ENCODE measurements at places on chromosomes 3 and 15.

GRCh38 chr15:81092559-81092902 lies 41.5 kb upstream of the CFAP161 start:
- no peak for DNase-seq

- no peak for DNase-seq
Measured at GRCh38 chr15:94327356-94327936, 96.1 kb downstream of the MCTP2 start.

GRCh38 chr3:32371461-32372212 lies 20.0 kb upstream of the CMTM7 start:
- DNase-seq, result no peak

GRCh38 chr3:15875016-15875689 lies 77.4 kb upstream of the ANKRD28 start:
- no peak for DNase-seq

DNA sequence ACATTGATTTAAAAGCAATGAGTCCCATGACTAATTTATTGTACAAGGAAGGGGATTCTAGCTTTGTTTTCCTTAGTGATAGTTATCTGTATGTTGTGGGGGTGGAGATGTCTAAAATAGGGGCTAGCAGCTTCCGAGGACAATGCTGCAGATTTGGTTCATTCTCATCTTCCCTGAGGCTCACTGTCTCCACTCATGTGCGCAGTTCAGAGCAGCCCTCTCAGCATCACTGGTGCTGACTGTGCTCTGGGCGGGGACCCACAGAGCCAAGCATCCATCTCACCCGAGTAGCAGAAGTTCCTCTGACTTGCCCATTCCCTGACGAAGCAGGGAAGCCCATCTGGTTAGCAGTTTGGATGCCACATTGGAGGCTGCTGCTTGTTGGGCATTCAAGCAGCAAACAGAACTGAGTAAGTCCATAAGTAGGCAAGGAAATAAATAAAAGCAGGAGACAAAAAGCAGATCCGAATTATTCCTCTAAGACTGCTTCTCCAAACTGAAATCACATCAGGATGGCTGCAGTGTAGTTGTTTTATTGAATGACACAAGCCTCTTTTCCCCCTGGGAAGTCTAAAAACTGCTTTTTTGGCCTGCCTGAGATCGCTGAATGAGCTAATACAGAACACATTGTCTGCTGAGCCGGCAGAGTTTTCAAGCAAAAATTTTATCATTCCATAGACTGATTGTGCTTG lies 27.5 kb downstream of the RARB start:
- peak; percentile 15 for DNase-seq

DNA sequence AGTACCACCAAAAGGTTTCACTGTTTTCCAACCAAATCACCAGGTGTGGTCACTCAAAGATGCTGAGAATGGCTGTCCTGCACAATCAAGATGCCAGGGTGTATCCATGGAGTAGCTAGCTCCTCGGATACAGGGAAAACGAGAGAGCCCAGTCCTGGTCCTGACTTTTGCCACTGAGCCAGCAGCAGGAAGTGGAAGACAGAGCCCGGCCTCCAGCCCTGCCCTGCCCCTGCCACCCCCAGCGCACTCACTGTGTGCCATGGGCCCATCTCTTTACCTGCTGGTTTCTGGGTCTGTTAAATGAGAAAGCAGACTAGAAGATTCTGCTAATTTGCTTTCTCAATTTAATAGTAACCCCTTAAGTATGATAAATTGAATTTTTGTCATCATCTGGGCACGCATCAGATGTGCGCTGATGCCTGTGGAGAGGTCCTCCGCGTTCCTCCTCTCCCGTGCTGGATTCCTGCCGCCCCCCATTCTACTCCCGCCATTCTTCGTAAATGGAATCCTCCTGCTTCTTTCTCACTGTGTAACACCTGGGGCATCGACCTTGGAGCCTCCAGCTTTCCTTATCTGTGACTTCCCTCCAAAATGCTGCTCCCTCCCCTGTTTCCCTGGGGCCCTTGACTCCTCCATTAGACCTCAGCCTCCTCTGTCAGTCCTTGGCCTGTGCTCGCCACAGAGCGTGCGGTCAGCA lies 18.0 kb downstream of the TNFAIP8L3 start:
- DNase-seq, result no peak

- no peak for DNase-seq
Measured at GRCh38 chr3:48765376-48765775, 48.4 kb upstream of the IP6K2 start.

GRCh38 chr15:25901811-25902605 lies 38.9 kb upstream of the ATP10A start:
- DNase-seq, result no peak

DNA sequence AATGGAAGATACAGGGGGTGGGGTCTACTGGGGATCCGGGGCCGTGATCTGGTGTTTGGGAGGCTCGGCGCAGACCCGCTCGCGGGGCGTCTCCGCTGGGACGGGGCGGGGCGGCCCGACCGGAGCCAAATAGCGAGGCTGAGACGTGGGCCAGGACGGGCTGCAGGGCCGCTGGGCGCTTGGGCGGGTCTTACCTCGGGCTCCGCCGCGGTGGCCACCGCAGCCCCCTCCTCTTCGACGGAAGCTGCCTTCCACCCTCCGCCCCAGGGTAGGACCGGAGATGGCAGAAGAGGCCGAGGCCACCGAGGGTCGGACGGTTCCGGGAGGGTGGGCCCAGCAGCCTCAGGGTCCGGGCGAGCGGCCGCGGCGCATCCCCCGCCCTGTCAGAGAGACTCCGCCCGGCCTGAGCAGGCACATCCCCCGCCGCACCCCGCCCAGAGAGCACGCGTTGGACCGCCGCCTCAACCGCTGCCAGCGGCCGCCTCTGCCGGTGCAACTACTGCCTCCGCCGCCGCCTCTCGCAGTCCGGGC lies 399 bp downstream of the MYO9A start:
- DNase-seq, result no peak

- DNase-seq, result no peak
Measured at GRCh38 chr3:14262212-14262611, 83.6 kb downstream of the LSM3 start.

GRCh38 chr3:197425485-197426120 lies 127.2 kb upstream of the DLG1 start:
- no peak for DNase-seq

- no peak for DNase-seq
Measured at GRCh38 chr3:29521751-29522150, 240.9 kb downstream of the RBMS3 start.

GRCh38 chr3:161072211-161072621 lies 32.9 kb downstream of the B3GALNT1 start:
- DNase-seq, result no peak

GRCh38 chr3:194237110-194237509 lies 101.2 kb downstream of the HES1 start:
- no peak for DNase-seq

DNA sequence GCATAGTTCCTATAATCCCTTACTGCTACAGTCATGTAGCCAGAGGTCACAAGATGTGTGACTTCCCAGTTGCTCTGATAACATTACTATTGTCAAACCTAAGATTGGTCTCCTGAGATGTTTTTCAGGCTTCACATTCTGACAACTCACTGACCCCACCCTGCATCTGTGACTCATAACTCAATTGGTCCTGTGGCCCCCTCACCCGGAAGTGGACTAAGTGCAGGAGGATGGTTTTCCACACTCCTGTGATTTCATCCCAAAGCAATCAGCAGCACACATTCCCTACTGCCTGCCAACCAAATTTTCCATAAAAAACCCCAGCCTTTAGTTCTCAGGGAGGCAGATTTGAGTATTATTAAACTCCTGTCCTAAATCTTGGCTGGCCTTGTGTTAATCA lies 564.9 kb upstream of the ZNF385D start:
- no peak for DNase-seq

GRCh38 chr15:43792761-43793476 lies 799 bp downstream of the SERF2 start:
- DNase-seq, result no peak

GRCh38 chr3:114707252-114707860 lies 413.5 kb downstream of the TIGIT start:
- no peak for DNase-seq

DNA sequence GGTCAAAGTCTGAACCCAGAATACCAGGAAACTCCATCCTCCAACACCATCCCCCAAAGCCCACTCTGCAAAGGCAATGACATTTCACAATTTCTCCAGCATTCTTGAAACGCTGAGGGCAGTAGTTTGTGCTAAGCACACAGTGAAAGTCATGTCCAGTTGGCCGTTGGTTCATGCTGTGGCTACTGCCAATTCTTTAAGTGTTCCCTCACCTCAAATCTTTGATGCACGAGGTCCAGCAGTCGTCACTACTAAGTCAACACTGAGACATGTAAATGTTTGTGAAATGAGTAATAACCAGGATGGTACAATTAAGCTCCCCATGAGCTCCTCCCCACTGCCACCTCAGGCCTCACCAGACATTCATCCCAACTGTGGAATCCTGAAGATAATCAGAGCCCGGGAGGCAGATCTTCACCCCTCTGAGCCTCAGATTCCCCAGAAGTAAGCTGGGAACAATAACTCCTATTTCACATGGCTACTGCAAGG lies 7.0 kb downstream of the SUCLG2 start:
- no peak for DNase-seq

DNA sequence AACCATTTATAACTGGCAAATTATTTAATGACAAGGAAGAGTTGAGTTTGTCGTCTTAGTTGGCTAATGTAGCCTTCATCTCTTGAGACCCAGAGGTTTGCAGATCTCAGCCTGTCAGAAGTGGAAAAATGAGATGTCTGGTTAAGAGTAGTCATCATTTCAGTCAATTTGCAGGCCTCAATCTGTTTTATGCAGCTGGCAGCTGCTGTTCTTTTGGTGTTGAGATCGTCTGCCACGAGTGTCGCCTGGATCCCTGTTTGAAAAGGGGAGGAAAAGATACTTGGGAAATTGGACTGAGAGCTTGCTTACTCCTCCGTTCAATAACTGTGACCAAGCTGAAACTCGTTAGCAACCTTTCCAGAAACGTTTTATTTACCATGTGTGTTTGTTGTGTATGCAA lies 2.3 kb downstream of the PHLDB2 start:
- DNase-seq, result peak; percentile 75

GRCh38 chr3:28569357-28569756 lies 220.7 kb upstream of the AZI2 start:
- no peak for DNase-seq

GRCh38 chr15:67232591-67232990 lies 21.9 kb downstream of the AAGAB start:
- no peak for DNase-seq

DNA sequence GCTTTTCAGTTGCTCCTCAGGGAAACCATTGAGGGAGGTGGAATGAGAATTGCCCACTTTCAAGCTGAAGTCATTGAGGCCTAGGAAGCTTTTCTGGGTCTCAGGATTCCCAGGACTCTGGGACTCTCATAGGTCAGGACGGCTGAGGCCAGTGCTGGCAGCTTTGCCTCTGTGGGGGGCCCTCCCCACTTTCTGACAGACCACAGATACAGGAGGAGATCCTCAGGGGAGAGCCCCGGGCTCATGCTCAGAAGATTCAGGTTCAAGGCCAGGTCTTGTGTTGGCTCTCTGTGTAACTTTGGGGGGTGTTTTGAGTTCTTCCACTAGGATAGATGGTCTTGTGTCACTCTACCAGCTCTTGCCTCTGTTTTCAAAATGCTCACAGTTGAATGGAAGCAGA lies 50.0 kb downstream of the SMAD6 start:
- no peak for DNase-seq

DNA sequence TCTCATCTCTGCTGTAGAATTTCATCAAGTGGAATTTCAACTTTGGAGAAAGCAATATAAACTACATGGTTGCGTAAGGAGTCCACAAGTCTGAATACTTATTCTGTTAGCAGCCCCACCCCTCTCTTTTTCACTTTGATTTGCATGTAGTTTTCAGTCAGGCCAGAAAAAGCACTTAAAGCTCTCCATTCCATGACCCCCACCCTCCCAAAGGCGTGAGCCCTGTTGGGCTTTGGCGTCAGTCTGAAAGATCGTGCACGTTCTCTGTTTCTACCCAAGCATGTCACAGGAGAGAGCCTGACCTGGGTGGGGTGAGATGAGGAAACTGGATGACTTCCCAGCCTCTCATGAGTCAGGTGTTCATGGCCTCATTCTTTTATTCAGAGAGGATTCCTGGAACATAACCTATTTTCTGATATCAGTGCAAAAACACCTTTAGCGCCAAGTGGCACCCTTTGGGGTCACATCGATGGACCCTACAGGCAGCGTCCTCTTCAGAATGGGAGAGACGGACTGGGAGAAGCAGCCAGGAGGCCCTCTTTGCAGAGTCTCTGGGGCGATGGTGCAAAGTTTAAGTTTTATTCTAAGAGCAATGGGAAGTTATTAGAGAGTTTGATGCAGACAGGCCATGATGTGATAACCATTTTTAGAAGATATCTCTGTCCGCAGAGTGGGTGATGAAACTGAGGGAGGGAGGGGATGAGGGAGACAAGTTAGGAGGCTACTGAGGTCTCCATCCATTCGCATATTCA lies 55.8 kb downstream of the LSM3 start:
- DNase-seq, result no peak

DNA sequence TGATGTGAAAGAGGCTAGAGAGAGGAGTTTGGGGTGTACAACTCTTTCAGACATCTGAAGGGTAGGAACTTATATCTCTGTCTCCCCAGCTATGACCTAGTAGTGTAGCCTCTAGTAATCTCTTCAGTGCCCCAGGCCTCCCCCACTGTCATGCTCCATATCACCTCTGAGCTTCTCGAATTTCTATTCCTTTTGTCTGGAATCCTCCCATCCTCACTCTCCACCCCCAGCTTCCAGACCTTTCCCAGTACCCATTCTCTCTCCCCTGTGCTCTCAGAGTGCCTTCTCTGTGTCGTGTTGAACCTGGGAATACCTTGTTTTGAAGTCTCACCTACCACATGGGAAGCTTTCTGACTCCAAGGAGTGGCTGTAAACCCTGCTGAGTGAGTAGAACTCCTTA lies 3.6 kb upstream of the RBPMS2 start:
- no peak for DNase-seq

DNA sequence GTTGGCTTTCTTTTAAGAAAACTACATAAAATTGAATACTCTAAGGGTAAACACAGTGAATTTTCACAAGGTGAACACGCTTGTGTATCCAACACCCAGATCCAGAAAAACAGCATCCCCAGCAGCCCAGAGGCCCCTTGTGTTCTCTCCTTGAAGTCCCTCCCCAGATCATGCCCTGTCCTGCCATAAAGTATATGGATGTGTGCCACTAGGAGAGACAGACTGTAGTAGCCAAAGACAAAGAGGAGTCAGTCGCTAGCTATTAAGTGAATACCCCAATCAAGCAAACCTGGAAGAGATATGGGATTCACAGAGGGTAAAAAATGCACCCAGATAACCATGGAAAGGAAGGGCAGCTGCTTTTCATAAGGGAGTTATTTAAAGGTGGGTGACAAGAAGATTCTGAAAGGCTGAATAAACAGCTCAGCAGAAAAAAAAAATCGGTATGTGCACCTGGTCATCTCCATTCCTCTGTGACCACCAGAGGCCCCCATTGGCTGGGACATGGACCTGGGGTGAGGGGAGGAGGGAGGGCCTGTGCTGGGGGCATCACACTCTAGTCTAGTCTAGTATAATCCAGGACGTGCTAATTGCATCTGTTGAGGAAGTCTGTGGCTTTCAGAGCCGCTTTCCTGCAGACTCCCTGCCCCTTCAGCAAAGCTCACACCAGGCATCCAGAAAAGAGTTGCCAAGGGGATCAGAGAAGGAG lies 167.3 kb upstream of the NDN start:
- no peak for DNase-seq

GRCh38 chr3:61417352-61417751 lies 144.0 kb upstream of the PTPRG start:
- DNase-seq, result no peak

- DNase-seq, result no peak
Measured at GRCh38 chr15:49024840-49025239, 21.4 kb downstream of the SECISBP2L start.

GRCh38 chr3:50411229-50411628 lies 51.9 kb upstream of the TMEM115 start:
- DNase-seq, result no peak

GRCh38 chr3:181987736-181988135 lies 276.0 kb downstream of the SOX2 start:
- no peak for DNase-seq
